ENCODE measurements at places on chromosomes 13 and 19. TPM values are rescaled to one million over a fixed set of nuclear protein-coding genes. Genes with fewer than 3 reads are reported as not detected.

GRCh38 chr19:7575434-7576040 lies 20.1 kb upstream of the CAMSAP3 start:
- no peak overlapping the region for H3K4me3 ChIP-seq
- DNase-seq, result no peak
- H3K27ac ChIP-seq, result no peak overlapping the region
- no peaks in the 10 kb centered on the region for H3K4me1 ChIP-seq
- no peaks in the 10 kb centered on the region for H3K27me3 ChIP-seq
- H3K36me3 ChIP-seq, result no peaks in the 10 kb centered on the region

GRCh38 chr19:33419788-33420130 lies 46.2 kb downstream of the CEBPG start:
- H3K27me3 ChIP-seq, result no peaks in the 10 kb centered on the region
- H3K27ac ChIP-seq, result no peak overlapping the region
- no peaks in the 10 kb centered on the region for H3K4me1 ChIP-seq

DNA sequence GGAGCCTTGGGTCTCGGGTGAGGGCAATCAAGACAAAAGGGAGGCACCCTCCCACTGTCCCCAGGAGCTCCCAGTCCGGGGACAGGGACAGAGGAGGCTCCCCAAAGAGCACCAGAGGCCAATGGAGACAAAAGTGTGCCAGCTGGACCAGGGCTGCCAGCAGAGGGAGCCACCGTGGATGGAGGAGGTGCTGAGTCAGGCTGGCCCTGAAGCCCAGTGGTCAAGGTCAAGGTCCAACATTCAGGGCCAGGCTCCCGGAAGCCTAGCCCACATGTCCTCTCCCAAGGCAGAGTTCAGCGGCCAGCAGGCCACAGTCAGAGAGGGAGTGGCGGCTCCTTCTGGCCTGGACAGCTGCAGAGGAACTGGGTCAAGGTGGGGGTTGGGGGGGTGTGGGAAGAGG lies 8.4 kb downstream of the COL5A3 start:
- no peak overlapping the region for H3K4me3 ChIP-seq
- no peak overlapping the region for H3K27ac ChIP-seq
- H3K4me1 ChIP-seq, result no peaks in the 10 kb centered on the region
- no peaks in the 10 kb centered on the region for H3K27me3 ChIP-seq

DNA sequence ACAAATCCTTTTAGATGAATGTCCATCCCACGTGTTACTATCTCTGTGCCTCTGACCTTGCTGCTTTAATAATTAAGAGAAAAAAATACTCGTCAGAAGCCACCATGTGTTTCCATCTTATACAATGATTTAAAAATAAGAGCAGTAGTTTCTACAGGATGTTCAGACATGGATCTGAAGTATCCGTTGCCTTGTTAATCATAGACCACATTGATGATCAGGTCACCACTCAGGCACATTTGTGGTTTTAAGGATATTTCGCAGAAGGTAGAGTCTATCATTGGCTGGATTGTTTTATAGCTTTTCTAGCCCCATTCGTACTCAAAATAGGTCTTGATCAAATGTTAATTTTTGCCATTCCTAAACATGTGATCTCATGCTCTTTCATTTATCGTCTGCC lies 710.0 kb upstream of the ARGLU1 start:
- no peaks in the 10 kb centered on the region for H3K36me3 ChIP-seq
- peaks cover 14% of the 10 kb centered on the region for H3K4me1 ChIP-seq
- no peak overlapping the region for H3K27ac ChIP-seq
- no peaks in the 10 kb centered on the region for H3K27me3 ChIP-seq

DNA sequence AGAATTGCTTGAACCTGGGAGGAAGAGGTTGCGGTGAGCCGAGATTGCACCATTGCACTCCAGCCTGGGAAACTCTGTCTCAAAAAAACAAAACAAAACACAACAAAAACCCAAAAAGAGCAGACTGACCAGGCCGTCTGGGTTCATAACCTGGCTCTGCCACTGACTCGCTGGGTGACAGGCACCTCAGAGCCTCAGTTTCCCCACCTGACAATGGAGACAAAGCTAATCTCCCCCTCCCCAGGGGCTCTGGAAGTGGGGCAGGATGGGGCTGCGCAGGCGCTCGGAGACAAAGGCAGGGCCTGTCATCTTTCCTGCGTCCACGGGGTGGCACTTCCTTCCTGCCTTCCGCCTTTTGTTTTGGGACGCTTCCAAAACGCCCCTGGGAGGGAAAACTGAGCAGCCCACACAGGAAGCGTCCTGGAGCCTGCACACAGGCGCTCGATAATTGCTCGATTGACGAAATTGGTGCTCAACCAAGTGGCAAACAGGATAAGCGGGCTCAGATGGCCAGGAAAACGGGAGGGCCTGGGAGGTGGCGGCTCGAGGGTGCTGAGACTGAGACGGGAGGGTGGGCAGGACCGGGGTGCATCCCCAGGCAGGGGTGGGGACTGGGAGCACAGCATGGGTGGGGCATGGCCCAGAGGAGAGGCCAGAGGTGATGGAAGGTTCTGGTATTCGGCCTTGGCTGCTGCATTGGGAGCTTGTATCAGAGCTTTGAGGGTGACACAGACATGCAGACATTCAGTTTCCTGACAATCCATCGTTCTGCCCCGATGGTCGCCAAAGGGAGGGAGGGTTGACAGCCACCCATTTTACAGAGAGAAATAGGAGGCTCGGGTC lies 17.8 kb downstream of the SPC24 start:
- peak overlapping the region; percentile 22 for H3K27ac ChIP-seq
- peaks cover 36% of the 10 kb centered on the region for H3K4me1 ChIP-seq
- H3K27me3 ChIP-seq, result no peaks in the 10 kb centered on the region
- peaks cover 5% of the 10 kb centered on the region for H3K36me3 ChIP-seq
- DNase-seq, result peak; percentile 53
- H3K4me3 ChIP-seq, result no peak overlapping the region

- no peak overlapping the region for H3K27ac ChIP-seq
- H3K4me1 ChIP-seq, result peaks cover 3% of the 10 kb centered on the region
- peaks cover 25% of the 10 kb centered on the region for H3K27me3 ChIP-seq
- no peak overlapping the region for H3K4me3 ChIP-seq
- no peak for DNase-seq
- H3K36me3 ChIP-seq, result no peaks in the 10 kb centered on the region
These were observed 2.4 kb downstream of the ELAVL3 start for GRCh38 chr19:11478167-11479089.

DNA sequence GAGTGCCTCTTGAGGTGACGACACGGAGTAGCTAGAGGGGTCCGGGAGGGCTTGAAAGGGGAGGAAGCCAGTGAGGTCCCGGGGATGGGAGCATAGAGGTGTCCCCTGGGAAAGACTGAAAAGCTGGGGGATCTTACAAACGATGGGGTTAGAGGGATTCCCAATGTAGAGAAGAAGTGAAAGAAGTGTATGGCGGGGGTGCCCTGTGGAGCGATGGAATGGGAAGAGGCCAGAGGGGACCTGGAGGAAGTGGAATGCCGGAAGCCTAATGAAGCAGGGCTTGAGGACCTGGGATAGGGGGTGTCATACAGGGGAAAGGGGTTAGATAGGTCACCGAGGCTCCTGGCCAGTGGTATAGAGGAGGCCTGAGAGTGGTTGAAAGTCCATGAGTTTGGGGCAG lies 580 bp downstream of the AP2A1 start:
- H3K27ac ChIP-seq, result peak overlapping the region; percentile 62
- peak; percentile 20 for DNase-seq
- peaks cover 12% of the 10 kb centered on the region for H3K4me1 ChIP-seq
- H3K27me3 ChIP-seq, result no peaks in the 10 kb centered on the region
- H3K36me3 ChIP-seq, result no peaks in the 10 kb centered on the region

DNA sequence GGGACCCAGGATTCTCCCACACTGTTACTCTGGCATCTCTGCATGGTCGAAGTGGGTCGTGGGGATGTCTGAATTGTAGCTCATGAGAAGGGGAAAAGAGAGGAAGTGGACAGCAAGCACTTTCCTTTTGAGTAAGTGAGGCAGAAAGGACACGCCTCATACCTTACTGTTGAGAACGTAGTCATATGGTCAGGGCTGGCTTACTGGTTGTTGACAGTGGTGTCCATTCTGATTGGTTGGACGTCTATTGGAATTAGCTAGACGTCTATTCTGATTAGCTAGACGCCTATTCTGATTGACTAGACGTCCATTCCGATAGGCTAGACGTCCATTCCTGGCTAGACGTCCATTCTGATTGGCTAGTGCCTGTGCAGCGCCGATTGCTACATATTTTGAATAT lies 12.4 kb downstream of the GRIN2D start:
- H3K36me3 ChIP-seq, result no peaks in the 10 kb centered on the region
- DNase-seq, result no peak
- H3K4me3 ChIP-seq, result no peak overlapping the region

ZNF784 gene
- total RNA-seq, result 7.1 TPM

- H3K27ac ChIP-seq, result no peak overlapping the region
- DNase-seq, result peak; percentile 13
- peaks cover 12% of the 10 kb centered on the region for H3K4me1 ChIP-seq
These were observed 7.2 kb downstream of the RNASEH2B start for GRCh38 chr13:50916701-50917184.

PLK5 gene
- total RNA-seq, result not detected

- no peak overlapping the region for H3K4me3 ChIP-seq
- H3K27ac ChIP-seq, result no peak overlapping the region
- no peaks in the 10 kb centered on the region for H3K4me1 ChIP-seq
These were observed 15.5 kb upstream of the RASA3 start for GRCh38 chr13:114147803-114148520.

GRCh38 chr13:84668637-84669036 lies 786.4 kb upstream of the SLITRK1 start:
- no peak for DNase-seq
- H3K4me3 ChIP-seq, result no peak overlapping the region
- no peaks in the 10 kb centered on the region for H3K4me1 ChIP-seq

Measured in endothelial cell of umbilical vein (primary cell).